ENCODE measurements at places on chromosomes 4 and X.

DNA sequence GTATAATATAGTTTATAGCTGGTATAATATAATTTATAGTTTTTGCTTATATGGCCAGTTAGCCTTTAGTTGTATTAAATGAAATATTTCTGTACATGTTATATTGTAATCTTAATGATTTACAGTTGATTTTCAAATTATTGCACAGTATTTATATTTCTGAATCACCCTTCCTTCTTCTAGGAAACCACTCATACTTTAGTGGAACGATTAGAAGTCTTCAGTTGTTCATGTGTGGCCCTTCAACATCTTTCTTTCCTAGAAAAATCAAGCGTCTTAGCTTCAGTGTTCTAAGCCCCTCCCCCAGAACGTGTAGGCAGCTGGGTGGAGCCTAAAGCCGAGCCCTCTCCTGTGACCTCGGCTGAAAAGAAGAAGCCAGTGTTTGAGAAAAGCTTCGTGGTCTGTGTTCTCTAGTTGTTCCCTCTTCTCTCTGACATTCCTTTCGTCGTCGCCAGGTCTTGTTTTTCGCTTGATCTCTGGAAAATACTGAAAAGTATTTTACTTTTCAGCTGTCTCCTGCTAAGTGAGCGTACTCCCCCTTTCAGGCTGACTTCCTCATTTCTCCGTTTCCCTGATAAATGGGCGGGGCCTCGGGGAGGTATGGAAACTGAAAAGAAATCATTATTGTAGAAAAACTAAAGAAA lies at the start of gene C4orf33:
TSS of gene C4orf33 (plus strand) at position 342 of the 644 bp plus-strand sequence. CDS start 6,459 bp downstream, outside the sequence.
- peak; percentile 81 for DNase-seq

- no peak for DNase-seq
These were observed 47.4 kb downstream of the REPS2 start for GRCh38 chrX:16993791-16994318.

DNA sequence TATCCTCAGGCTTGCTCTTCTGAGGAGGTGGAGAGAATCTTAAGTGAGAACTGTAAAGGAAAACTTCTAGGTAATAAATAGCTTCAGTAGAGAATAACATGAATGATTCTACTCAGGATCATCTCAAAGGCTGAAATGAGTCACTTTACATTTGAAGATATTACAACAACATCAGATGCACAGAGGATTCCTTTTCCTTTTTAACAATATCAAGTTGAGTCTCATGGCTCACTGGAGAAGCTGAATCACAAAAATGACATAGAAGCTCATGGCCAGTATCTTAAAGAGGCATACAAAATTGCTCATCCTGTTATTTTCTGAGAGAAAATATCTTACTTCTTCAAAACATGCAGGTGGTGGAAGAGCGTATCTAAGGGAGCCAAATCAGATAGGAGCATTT lies 72.5 kb upstream of the EMCN start:
- no peak for DNase-seq

- no peak for DNase-seq
These were observed 64.6 kb downstream of the FHIP1A start for GRCh38 chr4:151473521-151474097.

- DNase-seq = no peak
These were observed 31.1 kb downstream of the BMP15 start for GRCh38 chrX:50941638-50942037.

DNA sequence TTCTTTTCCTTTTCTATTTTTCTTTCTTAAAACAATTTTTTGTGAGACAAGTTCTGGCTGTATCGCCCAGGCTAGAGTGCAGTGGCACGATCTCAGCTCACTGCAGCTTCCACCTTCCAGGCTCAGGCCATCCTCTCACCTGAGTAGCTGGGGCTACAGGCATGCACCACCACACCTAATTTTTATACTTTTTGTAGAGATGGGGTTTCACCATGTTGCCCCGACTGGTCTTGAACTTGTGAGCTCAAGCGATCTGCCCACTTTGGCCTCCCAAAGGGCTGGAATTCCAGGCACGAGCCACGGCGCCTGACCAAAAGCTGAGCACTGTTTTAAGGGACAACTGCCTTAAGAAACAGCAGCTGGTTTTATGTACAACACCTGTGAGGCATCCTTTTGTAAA lies 9.3 kb upstream of the NAT8L start:
- no peak for DNase-seq

GRCh38 chrX:38142610-38143009 lies 78.1 kb downstream of the SRPX start:
- DNase-seq = no peak

DNA sequence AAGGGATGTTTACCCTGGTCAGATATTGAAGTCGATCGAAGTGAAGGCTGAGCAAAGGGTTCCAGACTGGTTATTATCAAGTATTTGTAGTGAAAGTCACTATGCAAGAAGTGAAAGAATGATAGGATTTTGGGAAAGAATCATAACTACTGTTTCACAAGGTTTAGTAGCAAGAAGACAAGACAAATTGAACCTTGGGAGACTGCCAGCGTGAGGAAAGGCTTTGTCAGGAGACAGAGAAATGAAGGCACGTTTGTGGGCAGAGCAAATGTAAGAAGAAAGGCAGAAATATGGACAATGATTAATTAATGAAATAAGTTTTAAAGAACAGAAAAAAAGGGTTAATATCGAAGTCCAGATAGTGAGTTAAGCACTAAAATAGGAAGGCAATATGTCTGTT lies 456.8 kb downstream of the TRIML1 start:
- DNase-seq = no peak

Measured in stimulated activated CD8-positive, alpha-beta memory T cell treated with anti-CD3 and anti-CD28 coated beads, Interleukin-7, amount 100 ng/mL, for 4 hours (primary cell).